Stimulated activated CD4-positive, alpha-beta T cell treated with anti-CD3 and anti-CD28 coated beads, Interleukin-12 subunit alpha, Interleukin-12 subunit beta, amount 100 ng/mL, for 4 hours (primary cell): ENCODE measurements at places on chromosomes 2 and 18.

DNA sequence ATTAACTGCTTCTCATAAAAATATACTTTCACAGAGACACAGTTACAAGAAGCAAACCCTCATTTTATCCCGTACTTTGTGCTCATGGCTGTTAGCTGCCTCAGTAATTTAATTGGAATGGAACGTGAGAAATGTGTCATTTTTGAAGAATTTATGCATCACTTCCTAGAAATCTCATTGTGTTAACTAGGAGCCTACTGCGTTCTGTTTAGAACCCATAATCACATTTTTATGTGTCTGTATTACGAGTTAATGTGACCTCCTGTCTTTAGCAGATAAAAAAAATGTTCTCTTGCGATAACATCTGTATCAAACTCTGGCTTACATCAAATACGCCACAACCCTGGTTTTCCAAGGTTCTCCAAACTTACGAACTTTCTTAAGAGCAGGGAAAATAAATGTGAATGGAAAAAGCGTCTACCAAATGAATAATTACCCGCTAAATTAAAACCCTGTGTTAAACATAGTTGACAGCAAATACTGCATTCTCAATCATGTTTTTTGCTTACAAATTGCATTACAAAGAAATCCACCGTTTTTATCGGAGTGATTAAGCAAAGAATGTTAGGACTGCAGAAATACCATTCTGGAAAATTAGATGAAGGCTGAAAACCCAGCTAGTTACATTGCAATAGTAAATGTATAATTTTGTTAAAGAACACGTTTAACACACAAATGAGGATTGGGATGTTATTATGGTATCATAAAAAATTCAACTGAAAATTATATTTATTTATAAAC, 12.1 kb upstream of the GBX2 start:
- DNase-seq = no peak

GRCh38 chr2:27860111-27860510, 30.1 kb downstream of the RBKS start:
- no peak for DNase-seq

DNA sequence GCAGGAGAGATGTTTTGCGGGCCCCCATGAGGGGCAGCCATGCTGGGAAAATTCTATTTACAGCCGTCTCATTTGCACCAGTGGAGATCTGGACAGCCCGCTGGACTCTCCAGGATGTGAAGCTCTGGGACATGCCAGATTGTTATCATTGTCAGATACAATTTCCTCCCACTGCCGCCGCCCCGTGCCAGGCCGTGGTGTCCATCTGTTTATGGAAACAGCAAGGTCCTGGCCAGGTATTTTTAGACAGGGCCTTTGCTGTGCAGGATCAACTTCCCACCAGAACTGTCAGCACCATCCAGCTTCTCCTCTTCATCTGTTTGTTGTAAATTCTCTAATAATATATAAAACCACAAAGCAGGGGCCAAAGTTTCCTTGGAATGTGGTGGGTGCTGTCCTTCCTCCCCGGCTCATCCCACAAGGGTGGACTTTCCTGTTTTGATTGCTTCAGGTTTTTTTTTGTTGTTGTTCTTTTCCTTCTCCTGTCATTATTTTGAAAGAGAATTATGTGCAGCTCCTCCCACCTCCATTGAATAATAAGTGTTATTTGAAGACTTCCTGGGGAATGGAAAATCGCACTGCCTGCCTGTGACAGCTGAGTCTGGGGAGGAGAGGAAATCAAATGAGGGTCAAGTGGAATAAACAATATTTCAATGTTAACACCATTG, 398.1 kb downstream of the TNS1 start:
- DNase-seq = no peak

DNA sequence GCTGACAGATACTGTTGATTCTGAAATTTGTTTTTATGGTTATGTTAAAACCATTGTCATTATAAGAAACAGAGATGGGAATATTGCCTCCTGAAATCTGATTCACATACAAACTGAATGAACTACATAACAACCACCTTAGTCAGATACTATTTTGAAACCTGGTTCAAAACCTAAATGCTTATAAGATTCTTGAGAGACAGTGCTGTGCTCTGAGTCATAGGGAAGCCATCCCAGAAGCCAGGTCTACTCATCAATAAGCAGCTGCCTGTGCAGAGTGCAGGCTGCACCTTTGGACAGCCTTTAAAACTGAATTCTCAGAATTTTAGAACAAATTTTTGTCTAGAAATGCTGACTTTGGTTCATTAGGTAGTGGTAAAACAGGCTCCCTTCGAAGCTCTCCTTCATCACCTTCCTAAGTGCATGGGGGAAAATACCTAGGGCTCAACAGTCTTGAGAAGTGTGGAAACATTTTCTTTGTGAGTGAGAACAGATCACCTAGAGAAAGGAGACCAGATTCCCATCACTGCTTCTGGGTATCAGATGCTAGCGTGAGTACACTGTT, at the start of gene SERPINB7:
SERPINB7 (plus strand) TSS at position 253 of the 565 bp plus-strand sequence. CDS start 6,955 bp downstream, outside the sequence.
- DNase-seq = no peak

DNA sequence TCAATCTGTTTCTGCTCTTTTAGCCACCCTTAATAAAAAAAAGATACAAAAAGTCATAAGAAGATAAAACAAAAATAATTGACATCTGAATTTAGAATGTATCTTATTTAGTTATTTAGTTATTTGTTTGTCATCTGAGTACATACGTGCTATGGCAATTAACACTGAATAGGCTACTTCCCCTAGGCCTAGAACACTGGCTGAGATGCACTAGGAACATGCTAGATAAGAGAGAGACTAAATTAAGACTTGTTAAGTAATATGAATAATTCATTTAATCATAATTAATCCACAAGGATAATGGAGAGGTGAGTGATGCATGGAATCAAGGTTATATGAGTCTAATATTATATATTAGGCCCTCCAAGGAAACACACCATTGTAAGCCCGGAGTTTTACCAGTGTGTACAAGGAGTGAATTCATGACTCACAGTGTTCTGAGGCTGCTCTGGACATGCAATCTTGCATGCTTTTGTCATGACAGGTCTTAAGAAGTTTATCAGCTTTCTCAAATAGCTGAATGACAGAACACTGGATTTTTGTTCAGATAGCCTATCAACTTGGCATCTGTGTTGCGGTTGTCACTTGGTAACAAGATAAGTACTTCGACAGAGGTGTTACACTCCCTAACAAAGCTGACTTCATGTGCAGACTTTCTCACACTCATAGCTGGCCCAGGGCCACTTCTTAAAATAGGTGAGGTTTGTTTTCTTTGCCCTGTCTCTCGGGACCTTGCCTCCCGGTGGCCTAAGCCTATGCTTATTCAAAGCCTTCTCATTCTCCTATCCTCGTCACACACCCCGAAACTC, 5.0 kb upstream of the SERPINB2 start:
- no peak for DNase-seq
